G401 (cell line): ENCODE measurements at places on chromosomes 5 and 9.

- DNase-seq = no peak
These were observed 14.8 kb downstream of the STXBP1 start for GRCh38 chr9:127626752-127627493.

GRCh38 chr9:21266733-21267484, 27.1 kb upstream of the IFNA14 start:
- DNase-seq = peak; percentile 71

GRCh38 chr9:95551406-95551805, 34.6 kb upstream of the PTCH1 start:
- no peak for DNase-seq

DNA sequence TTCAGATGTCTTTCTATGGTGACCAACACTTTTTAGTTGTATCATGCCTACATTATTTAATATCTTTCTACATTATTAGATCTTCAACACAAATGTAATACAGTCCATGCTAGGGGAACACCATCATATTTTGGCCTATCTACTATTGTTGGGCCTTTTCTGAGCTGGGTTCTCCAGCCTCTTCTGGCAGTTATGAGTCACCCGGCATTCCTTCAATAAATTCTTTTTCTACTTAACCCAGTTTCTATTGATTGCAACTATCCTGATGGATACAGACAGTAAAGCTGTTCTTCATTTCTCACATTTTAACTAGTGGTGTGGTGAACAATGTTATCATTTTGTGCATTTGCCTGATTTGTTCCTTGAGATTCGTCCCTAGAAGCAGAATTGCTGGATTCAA, 529.3 kb downstream of the BNC2 start:
- no peak for DNase-seq

GRCh38 chr9:22204240-22204639, 195.1 kb upstream of the CDKN2B start:
- no peak for DNase-seq
